Neural crest cell (in vitro differentiated cells): ENCODE measurements at places on chromosomes 11 and 22. TPM values are rescaled to one million over a fixed set of nuclear protein-coding genes. Genes with fewer than 3 reads are reported as not detected.

- no peak for DNase-seq
These were observed 52.5 kb upstream of the A4GALT start for GRCh38 chr22:42773167-42773566.

- no peak for DNase-seq
These were observed 26.2 kb upstream of the PRODH start for GRCh38 chr22:18962308-18962635.

Gene CDCA5
- 83.1 and 84.8 TPM in 2 replicates for total RNA-seq

DNA sequence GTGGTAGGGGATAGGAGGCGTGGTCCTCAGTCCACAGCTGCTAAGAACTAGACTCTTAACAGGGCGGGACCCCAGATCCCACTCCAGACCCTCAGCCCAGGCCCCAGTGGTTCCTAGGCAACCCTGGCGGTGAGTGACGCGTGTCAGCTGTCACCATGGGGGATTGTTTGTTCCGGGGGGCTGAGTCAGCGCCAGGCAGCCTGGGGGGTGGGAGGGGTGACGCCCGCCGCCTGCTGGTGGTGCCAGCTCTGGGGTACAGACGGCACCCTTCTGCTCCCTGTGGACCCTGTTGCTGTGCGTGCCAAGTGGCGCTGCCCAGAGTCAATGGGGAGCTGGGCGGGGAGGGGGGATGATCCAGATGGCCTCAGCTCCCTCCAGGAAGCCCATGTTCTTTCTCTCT lies 2.5 kb downstream of the CNIH2 start:
- no peak for DNase-seq

- DNase-seq = no peak
These were observed 29.9 kb upstream of the RAPSN start for GRCh38 chr11:47478651-47479329.

Gene OR8D1
- total RNA-seq = not detected in 2 replicates

Gene GLYATL2
- 2.3 and 2.4 TPM in 2 replicates for total RNA-seq

Gene OR52A1
- total RNA-seq = not detected in 2 replicates

Gene HEPHL1
- total RNA-seq = not detected in 2 replicates

GRCh38 chr22:26483439-26484359 lies at the start of the genes HPS4 and SRRD:
TSS of gene HPS4 (minus strand) at chr22:26483783. CDS start at chr22:26481762, 2,021 bp downstream.
TSS of gene SRRD (plus strand) at chr22:26483877. CDS start at chr22:26483891, 14 bp downstream.
- DNase-seq = peak; percentile 81

DNA sequence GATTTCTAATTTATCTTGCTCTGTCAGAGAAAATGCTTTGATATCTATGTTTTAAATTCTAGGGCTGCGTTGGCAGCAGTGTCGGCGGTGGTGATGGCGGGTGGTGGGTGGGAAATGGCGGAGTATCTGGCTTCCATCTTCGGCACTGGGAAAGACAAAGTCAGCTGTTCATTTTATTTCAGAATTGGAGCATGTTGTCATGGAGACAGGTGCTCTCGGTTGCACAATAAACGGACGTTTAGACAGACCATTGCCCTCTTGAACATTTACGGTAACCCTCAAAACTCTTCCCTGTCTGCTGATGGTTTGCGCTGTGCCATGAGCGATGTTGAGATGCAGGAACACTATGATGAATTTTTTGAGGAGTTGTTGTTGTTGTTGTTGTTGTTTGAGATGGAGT lies 36.1 kb upstream of the PHOX2A start:
- DNase-seq = no peak

- no peak for DNase-seq
These were observed 48.3 kb downstream of the KREMEN1 start for GRCh38 chr22:29121124-29121523.

Gene AIFM3
- total RNA-seq = 0.79 and 0.84 TPM in 2 replicates

DNA sequence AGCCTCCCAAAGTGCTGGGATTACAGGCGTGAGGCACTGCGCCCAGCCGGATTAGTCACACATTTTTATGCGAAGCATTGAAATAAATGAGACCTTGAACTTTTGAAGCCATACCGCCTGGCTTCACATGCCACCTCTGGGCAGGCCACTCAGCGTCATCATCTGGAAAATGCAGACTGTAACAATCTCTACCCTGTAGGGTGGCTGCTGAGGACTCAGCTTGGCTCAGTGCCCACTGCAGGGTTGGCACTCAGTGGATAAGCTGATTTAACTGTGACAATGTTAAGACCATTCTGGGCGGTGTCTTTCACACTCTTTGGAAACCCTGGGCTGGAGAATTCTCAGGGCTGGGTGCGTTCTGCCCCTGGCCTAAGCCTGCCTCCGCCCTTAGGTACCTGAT lies 8.5 kb downstream of the SH3BP1 start:
- DNase-seq = no peak

DNA sequence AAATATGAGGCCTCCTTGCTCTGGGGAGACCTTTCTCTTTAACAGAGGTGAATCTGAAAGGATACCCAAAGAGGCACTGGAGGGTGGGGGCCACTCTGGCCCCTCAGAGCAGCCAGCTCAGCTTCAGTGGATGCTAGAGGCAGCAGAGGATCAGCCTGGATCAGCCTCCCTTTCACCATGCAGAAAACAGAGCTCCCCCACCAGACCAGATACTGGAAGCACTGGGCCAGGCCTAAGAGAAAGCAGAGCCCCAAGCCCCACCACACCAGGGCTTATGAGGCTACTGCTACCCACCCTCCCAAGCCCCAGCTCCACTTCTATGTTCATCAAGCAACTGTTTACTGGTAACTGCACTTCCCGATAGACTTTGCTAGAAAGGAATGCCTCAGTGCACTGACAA lies 4.0 kb upstream of the SLC43A3 start:
- DNase-seq = no peak

DNA sequence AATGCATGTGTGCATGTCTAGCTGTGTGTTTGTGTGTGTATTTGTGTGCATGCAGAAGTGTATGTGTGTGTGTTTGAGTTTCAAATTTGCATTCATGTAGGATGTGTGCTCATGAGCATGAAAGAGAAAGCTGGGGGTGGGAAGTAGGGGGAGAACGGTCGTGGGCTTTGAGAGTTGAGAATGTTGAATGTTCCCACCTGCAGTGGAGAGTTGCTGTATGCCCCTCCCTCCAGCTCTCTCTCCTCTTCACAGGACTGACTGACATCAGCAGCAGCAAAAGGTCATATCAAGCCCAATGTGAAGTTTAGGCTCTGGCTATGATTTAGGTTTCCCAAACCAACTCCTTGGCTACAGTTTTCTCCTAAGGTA lies 63.8 kb upstream of the RRAS2 start:
- DNase-seq = no peak

DNA sequence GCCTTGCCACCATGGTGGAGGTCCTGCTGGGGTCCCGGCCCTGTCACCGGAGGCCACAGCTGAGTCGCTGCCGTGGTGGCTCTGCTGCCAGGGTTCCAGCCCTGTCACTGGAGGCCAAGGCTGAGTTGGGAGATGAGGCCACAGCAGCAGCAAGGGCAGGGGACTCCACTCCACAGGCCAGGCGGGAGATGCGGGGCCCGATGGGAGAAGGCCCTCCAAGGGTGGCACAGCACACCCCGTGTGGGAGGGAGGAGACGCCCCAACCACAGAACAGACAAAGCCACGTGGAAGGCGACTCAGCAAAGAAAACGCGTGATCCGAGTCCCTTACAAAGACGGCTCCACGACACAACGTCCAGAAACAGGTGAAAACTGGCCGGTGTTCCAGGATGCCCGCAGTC lies 159.3 kb downstream of the BRD1 start:
- no peak for DNase-seq

DNA sequence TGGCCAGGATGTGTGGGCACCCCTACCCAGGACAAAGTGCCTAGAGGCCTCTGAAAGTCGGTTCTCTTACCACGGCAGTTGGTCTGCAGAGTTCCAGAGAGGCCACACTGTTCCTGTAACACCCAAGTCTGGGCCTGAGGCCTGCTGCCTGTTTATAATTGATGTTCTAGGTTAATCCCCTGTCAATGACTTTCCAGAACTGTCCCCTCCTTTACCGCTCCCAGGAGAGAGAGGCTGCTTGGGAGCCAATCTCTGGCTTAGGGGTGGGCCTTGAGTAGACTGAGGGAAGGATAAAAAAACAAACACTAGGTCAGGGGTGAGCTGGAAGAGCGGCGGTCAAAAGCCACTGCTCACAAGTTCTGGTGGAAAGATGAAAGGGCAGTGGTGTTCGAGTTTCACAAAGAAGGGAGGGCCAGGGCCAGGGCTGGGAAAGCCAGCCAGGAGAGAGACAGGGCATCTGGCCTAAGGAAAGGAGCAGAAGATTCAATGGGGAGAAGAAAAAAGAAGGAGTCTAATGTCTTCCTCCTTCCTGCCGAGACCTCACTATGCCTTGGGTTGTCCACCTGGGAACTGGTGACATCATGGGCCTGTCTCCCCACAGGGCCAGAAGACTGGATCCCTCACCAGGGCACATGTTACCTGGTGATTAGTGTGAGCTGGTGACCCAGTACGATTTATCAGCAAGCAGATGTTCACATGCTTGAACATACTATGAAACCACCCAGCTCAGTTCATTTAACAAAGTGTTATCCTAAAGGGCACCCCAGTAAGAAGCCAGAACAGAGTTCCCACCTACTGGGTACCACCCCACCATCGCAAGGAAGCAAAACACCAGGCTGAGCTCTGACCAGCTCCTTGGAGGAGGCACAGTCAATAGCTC lies 50.2 kb downstream of the PC start:
- DNase-seq = no peak

DNA sequence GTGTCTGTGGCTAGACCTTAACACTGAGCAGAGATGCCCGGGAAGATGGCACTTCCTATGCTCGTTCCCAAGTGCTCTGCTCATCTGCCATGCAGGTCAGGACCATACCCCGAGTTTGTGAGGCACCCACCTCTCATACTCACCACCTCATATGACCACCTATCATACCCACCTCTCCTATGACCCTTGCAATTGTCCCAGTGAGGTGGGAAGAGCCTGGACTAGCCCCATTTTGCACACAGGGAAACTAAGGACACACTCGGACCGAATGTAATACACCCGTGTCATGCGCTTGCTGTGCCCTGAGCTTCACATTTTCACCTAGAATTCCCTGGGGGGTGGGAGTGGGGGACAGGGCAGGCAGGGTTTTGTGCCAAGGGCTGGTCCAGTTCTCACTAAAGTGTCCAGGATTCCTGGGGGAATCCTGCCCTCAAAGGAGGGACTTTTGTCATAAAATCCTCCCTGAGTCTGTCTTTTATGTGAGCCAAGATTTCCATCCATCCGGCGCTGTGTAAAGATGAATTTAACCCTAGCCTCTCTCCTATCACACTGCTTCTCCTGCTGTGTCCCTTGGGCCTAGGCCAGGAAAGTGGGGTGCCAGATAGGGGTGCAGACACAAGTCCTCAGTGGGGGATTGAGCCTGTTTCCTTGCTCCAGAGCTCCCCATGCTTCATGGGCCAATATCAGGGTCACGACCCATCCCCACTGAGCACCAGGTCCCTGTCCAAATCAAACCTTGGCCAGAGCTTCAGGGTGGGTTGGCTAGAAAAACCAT lies 20.0 kb downstream of the TPBGL start:
- no peak for DNase-seq

Gene ACCS
- total RNA-seq = 9.9 and 11.0 TPM in 2 replicates

Gene OR5M3
- total RNA-seq = not detected in 2 replicates

- DNase-seq = no peak
These were observed 19.7 kb downstream of the ATG16L2 start for GRCh38 chr11:72833811-72834493.

DNA sequence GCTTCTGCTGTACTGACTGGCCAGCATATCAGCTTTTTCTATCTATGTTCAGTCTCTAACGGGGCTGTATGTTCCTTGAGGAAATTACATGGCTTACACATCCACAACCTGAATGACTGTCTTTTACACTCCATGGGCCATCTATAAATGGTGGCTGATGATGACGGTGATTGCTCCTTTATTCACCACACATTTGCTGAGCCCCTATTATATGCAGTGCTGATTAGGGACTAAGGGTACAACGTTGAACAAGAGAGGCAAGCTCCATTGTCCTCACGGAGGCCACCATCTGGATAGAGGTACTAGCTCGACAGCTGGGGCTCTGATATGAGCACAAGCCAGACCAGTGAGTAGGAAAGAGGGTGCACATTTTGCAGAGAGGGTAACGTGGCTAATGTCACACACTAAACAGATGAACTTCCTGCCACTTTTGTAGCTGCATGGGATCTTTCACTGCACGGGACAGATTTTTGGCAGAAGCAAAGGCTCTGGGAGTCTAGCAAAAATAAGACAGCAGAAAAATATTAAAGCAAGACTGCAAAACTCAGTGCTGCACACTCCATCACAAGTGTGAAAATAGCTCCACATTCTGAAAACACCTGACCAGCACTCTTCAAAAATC lies 30.6 kb downstream of the DRD2 start:
- DNase-seq = no peak
